ENCODE measurements at places on chromosomes 11 and 22. TPM values are rescaled to one million over a fixed set of nuclear protein-coding genes. Genes with fewer than 3 reads are reported as not detected.

The OR5P2 gene
- not detected for total RNA-seq

The SLC29A2 gene
- 18.7 TPM for total RNA-seq

The SNX32 gene
- total RNA-seq = 0.48 TPM

The ZNRF3 gene
- total RNA-seq = 8.4 TPM

The ACR gene
- total RNA-seq = 0.38 TPM

The TAGLN gene
- 937 TPM for total RNA-seq

The FGF3 gene
- not detected for total RNA-seq

The HSPB2 gene
- total RNA-seq = 103 TPM

The ARHGAP8 gene
- 1.9 TPM for total RNA-seq

The UBQLNL gene
- 0.28 TPM for total RNA-seq

The AP1B1 gene
- total RNA-seq = 41.9 TPM

The INPP5J gene
- 58.2 TPM for total RNA-seq

The KCNE3 gene
- 7.4 TPM for total RNA-seq

The LRRC74B gene
- not detected for total RNA-seq

The OR9I1 gene
- not detected for total RNA-seq

The PARVG gene
- total RNA-seq = 3.1 TPM

The CABP7 gene
- not detected for total RNA-seq

The TRIM64 gene
- total RNA-seq = not detected

The LZTR1 gene
- 30.2 TPM for total RNA-seq

The SAAL1 gene
- 9.0 TPM for total RNA-seq

The OR5M11 gene
- not detected for total RNA-seq

The TTC38 gene
- 30.7 TPM for total RNA-seq

The NOX4 gene
- total RNA-seq = 9.3 TPM

The TRPC6 gene
- 0.18 TPM for total RNA-seq

The CBLIF gene
- not detected for total RNA-seq

The MAPK8IP1 gene
- total RNA-seq = 7.4 TPM

The CLDN25 gene
- total RNA-seq = not detected
